NCI-H187 treated with DMSO at 0.1 percent for 48 hours (cell line): ENCODE measurements at places on chromosomes 12 and 14.

GRCh38 chr12:62738105-62738504 is 196.8 kb downstream of the PPM1H start:
- DNase-seq: no peak

DNA sequence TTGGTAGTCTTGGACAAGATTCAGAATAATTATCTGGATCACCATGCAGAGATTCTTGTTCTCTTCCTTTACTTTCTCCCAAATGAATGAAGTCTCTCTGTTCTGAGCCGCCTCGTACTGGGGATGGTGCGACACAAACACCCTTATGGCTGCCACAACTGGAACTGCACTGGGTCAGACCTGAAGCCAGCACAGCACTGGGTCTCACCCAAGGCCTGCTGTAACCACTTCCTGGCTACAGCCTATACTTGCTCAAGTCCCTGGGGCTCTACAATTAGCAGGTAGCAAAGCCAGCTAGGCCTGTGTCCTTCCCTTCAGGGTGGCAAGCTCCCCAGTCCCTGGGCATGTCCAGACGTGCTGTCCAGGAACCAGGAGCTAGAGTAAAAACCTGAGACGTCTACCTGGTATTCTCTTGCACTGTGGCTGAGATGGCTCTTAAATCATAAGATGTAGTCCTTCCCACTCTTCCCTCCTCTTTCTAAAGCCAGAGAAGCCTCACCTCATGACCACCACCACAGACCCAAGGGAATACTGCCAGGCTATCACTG is 27.6 kb downstream of the IFNG start:
- DNase-seq: no peak

GRCh38 chr14:23186913-23187654 is 3.6 kb upstream of the SLC7A8 start:
- DNase-seq: no peak

- DNase-seq: no peak
Observed at GRCh38 chr12:46401662-46402061, 29.1 kb upstream of the SLC38A2 start.

DNA sequence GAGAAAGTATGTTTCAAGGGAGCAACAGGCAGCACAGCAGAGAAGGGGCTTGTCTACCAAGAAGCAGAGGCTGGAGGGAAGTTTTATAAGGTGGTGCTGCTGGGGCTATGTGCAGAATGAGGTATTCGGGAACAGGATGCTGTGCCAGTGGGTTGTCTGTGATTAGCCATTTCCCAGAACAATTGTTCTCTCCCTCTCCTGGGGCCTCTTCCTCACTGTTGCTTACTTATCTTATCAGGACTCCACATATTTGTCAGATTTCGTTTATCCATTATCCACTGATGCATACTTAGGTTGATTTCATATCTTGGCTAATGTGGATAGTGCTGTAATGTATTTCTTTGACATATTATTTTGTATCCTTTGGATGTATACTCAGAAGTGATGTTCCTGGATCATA is 195.1 kb upstream of the RTL1 start:
- no peak for DNase-seq

GRCh38 chr12:26741584-26742227 is 91.3 kb downstream of the ITPR2 start:
- DNase-seq: no peak

GRCh38 chr12:48824112-48824511 is 5.8 kb downstream of the CACNB3 start:
- no peak for DNase-seq

DNA sequence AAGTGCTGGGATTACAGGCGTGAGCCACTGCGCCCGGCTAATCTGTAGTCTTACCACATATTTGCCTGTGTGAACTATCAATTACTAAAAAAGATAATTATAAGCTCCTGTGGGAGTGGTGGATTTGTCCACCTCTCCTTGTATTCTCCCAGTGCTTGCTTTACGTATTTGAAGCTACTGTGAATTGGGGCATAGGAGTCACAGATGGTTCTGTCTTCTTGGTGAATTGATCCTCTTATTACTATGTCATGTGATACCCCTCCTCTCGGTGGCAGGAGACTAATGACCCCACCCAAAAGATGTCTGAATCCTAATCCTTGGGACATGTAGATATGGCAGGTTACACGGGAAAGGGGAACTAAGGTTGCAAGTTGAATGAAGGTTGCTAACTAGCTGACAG is 11.8 kb downstream of the GPR132 start:
- no peak for DNase-seq

GRCh38 chr12:1760566-1761382 is 59.6 kb upstream of the LRTM2 start:
- no peak for DNase-seq

DNA sequence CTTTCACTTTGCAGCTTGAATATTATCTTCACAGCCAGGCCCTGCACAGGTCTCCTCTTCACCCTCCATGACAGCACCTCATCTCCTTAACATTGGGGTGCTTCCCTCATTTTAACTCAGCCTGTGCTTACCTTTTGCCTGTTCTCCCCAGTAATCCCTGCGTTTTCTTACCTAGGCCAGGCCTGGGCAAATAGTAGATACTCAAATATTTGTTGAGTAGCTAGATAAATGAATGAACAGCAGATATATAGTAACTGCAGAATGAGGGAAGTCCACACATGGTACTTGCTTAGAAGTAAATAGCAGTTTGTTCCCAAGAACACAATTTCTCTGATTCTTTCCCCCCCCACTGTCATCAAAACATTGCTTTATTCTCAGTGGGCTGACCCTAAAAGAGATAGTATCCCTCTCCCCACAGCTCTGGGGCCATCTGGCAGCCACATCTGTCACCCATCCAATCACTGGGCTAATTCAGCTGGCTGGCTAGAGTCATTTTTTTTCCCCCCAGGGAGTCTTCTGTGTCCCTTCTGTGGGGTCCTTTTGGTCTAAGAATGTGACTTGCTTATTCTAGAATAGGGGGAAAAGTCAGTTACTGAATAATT is 43.2 kb downstream of the APPL2 start:
- no peak for DNase-seq

GRCh38 chr14:76877871-76878270 is 51.7 kb downstream of the LRRC74A start:
- no peak for DNase-seq

GRCh38 chr12:126051611-126052107 is 986.4 kb downstream of the AACS start:
- no peak for DNase-seq

DNA sequence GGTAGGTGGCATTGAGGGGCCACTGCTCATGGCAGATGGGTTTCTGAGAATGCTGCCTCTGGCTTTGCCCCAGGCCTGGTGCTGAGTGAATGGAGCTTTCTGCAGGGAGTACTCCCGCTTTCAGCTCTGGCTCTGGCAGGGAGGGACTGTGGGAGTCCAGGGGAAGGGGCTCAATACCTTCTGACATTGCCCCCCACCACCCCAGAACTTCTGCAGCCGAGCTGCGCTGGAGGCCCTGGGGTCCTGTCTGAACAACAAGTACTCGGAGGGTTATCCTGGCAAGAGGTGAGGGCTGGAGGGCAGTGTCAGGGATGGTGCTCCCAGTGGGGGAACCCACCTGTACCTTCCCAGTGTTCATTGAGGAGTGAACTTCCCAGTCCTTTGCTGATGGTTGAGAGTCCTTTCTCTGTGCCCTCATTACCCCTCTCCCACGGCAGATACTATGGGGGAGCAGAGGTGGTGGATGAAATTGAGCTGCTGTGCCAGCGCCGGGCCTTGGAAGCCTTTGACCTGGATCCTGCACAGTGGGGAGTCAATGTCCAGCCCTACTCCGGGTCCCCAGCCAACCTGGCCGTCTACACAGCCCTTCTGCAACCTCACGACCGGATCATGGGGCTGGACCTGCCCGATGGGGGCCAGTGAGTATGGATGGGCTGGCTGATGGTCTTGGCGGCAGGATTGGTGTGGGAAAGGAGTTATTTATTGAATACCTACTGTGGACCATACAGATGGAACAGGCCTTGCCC is 1.9 kb downstream of the SHMT2 start:
- no peak for DNase-seq

- no peak for DNase-seq
Observed at GRCh38 chr12:114368685-114369452, 37.1 kb downstream of the TBX5 start.

DNA sequence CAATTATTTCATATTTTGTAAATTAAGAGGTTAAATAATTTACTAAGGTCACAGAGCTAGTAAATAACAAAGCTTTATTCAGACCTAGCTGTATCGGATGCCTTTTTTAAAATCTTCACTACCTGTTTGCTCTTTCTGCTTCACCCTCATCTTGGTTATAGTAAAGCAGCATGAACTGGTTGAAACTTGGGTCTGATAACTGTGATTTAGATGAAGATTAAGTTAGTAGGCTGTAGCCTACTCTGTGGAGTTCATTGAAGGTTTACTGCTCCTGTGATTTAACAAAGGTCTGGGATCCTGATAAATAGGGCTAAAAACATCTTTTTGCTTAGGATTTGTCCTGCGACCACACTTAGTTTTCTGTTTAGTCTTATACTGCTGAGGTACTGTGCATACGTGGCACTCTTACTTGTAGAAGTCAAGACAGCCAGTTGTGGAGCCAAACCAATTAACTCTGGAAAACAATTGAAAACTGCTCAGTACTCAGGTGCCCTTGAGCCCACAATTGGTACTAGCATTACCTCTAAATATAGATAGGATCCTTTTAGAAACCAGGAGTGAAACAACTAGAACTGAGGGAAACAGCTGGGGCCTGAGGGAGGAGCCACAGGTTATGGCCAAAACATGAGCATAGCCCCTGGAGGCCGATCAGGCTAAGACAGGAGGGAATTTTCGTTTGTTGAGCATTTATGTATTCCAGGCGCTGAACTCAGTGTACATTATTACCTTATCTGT is 2.3 kb downstream of the SPATS2 start:
- peak; percentile 64 for DNase-seq

GRCh38 chr14:99720941-99721791 is 37.1 kb downstream of the CYP46A1 start:
- no peak for DNase-seq

DNA sequence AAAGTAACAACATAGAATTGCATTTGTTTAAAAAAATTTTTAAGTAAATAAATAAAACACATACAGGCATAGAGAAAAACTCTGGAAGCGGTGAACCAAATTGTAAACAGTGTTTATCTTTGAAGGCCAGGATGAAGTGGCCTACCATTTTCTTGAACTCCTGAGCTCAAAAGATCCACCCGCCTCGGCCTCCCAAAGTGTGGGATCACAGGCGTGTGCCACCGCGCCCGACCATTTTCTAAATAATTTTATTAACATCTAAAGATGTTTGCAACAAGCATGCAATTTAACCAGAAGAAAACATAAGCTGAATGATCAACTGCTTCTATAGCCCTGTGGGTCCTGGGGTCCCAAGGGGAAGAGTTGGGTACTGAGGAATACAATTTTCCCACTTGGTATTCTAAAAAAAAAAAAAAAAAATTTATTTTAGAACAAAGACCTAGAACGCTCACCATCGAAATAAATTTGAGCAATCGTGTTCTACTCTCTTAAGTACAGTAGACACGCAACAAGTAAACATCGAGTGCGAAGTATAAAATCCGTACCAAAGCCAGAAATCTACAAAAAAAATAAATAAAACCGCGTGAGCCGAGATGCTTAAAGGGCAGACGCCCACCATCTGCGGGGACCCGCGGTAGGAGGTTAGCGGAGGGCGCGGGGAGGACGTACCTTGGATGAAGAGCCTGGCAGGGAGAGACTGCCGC is 484 bp downstream of the MIS18BP1 start:
- no peak for DNase-seq

GRCh38 chr14:56046546-56046945 is 71.7 kb upstream of the PELI2 start:
- no peak for DNase-seq

- no peak for DNase-seq
Observed at GRCh38 chr12:51389302-51389999, 1.8 kb downstream of the GALNT6 start.

DNA sequence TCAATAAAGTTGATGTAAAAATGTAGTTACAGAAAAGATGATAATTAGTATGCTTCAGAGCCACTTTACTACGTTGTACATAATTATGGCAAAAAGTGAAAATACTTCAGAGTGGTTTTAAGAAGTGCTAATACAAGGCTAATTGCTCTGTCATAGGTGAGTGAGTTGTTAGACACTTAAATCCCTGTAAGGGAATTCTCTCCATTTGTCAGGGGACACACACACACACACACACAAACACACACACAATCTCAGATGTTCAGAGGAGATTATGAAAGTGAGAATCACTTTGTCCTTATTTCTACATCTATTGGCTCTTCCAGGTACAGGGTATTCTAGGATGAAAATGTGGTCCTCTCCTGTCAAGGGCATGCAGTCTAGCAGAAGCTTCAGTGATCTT is 208.3 kb upstream of the PELI2 start:
- DNase-seq: no peak

GRCh38 chr12:108802101-108802961 is 55.1 kb downstream of the SSH1 start:
- DNase-seq: no peak

GRCh38 chr12:76863837-76864236 is 15.0 kb downstream of the CSRP2 start:
- no peak for DNase-seq

- no peak for DNase-seq
Observed at GRCh38 chr14:78202163-78202562, 32.0 kb downstream of the NRXN3 start.

GRCh38 chr12:13536219-13536910 is 339.8 kb downstream of the EMP1 start:
- no peak for DNase-seq
